ENCODE measurements at places on chromosomes 1 and 21.
A peak's percentile ranks its signal among the peaks of the same experiment; 100 is the strongest.

DNA sequence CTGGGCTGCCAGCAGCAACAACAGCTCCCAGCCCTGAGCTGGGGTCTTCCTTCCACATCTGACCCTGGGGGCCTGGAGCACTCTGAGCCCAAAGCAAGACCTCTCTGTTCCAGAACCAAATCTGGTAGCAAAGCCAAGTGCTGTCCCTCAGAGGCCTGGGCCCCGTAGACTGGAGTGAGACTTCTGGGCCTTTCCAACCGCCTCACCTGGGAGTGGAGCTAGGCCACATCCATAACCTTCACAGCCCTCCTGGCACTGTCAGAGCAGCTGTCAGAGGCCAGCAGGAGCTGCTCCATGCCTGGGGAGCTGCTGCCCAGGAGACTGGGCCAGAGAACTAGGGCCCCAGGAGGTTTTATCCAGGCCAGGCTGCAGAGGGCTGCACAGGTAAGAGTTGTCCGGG lies 15.4 kb upstream of the SLC5A9 start:
- no peak for DNase-seq

- no peak for DNase-seq
These were observed 346.8 kb upstream of the FMN2 start for GRCh38 chr1:239744851-239745250.

DNA sequence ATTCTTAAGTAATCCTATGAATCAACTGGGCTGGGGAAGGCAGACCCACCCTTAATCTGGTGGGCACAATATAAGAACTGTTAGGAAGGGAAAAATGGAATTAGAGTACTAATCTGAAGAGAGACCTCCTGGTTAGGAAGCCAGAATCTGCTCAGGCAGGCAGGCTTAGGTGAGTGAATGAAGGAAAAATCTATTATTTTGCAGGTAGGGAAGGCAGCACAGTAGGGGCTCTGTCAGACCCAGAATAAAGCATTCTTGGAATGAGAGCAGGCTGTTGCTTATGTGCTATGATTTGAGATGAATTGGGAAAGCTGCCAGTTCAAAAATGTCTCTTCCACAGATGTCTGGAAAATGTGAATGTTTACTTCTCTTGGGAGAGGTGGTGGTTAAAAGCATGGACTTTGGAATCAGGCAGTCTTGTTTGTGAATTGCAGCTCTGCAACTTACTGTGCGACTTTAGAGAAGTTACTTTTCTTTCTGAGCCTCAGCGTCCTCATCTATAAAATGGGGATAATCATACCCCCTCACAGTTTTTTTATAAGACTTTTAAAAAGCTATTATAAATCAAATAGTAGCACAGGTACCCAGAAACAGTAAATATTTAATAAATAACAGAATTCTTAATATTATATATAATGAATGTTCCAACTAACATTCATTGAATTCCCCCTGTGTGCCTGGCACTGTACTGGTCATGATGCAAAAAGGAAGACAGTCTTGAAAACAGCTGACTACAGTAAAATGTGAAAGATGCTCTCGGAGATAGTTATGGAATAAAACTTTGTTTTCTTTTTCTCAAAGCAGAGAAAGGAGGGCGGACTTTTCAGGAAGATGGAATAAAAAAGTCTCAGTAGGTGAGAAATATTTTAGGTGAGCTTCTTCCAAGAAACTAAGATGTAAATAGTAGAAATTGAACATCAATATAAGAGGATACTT lies 15.3 kb upstream of the ZNF644 start:
- no peak for DNase-seq

GRCh38 chr1:97864615-97865014 lies 56.2 kb downstream of the DPYD start:
- DNase-seq, result no peak

GRCh38 chr1:195754303-195754702 lies 853.9 kb downstream of the KCNT2 start:
- no peak for DNase-seq

DNA sequence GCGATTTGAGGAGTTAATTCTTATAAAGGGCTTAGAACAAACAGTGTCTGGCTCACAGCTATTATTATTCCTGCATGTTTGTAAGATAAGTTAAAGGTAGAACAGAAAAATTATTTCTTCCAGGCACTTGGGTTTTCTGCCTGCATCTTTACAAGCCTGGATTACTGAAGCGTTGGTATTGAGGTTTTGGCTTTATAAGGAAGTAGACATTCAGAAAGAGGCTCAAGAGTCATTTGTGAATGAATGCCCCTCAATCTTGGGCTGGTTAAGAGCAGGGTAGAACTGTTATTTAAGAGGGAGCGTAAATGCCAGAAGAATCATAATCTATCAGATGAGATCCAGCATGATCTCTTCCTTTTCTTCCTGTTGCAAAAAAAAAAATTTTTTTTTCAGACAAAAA lies 77.3 kb upstream of the ARID1A start:
- no peak for DNase-seq

GRCh38 chr1:51840743-51841461 lies 37.6 kb downstream of the NRDC start:
- DNase-seq, result no peak

- DNase-seq, result no peak
These were observed 59.7 kb downstream of the SLX9 start for GRCh38 chr21:44999428-44999971.

GRCh38 chr1:43339584-43340232 lies 2.1 kb downstream of the MPL start:
- DNase-seq, result no peak

DNA sequence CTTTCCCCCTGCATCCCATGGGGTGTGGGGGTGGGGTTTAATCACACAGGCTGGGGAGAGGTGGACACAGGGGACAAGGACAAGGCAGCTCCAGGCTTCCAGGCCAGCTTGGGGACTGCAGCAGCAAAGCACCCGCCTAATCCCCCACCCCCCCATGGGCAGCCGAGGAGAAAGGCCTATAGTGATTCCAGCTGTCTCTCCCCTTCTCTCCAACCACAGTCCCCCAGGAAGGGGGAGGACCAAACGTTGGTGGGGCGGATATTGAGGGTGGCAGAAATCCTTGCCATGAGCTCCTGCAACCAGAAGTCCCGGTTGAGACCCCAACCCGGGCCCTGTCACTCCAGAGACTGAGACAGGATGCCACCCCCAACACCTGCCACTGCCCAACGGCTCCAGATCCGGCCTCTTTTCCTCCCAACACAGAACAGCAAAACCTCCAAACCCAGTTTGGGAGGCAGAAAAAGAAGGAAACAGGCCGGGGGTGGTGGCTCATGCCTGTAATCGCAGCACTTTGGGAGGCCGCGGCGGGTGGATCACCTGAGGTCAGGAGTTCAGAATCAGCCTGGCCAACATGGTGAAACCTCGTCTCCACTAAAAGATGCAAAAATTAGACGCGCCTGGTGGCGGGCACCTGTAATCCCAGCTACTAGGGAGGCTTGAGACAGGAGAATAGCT lies 1.7 kb downstream of the EPHA2 start:
- DNase-seq, result no peak

DNA sequence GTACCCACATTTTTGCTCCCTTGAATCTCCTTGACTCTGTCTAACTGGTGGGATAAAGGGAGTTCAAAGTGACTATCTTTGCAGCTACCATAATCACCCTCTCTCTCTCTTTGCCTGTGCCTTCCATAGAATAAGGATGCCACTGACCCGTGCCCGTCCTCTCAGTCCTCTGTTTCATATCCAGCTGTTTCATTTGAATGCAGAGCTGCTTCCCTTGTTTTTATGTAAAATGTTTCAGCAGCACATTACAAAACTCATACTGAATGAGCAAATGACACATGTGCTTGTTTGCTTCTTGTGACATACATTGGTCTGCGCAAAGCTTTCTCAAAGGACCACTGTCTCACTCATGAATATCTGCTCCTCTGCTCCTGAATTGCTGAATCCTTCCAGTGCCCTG lies 38.4 kb downstream of the CDC42 start:
- no peak for DNase-seq

DNA sequence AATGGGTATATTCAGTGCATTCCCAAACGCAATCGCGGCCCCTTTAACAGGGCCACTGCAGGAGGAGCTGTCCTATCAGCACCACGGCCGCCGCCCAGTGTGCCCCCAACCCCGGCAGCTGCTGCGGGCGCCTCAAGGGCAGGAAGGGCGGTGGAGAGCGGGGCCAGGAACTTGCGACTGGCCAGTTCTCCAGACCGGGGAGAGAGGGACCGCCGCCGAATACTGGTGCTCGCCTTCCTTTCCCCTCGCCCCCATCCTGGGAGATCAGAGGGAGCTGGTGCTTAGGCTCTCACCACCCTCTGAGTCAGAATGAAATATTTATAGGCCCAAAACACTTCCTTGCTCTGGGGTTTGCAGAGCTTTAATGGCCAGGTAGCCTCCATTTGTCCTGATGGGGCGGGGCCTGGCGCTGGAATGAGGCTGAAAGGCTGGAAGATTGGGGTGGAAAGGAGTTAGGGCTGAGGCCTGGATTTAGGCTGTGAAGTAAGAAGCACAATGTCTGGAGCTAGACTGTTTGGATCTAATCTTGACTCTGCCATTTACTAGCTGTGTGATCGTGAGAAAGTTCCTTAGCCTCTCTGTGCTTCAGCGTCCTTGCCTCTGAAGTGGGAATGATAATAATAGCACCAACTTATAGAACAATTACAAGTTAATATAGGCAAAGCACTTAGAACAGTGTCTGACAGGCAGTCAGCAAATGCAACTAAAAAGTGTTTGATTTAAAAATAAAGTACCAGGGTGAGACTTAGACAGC lies 75.5 kb downstream of the NAV1 start:
- DNase-seq, result no peak

DNA sequence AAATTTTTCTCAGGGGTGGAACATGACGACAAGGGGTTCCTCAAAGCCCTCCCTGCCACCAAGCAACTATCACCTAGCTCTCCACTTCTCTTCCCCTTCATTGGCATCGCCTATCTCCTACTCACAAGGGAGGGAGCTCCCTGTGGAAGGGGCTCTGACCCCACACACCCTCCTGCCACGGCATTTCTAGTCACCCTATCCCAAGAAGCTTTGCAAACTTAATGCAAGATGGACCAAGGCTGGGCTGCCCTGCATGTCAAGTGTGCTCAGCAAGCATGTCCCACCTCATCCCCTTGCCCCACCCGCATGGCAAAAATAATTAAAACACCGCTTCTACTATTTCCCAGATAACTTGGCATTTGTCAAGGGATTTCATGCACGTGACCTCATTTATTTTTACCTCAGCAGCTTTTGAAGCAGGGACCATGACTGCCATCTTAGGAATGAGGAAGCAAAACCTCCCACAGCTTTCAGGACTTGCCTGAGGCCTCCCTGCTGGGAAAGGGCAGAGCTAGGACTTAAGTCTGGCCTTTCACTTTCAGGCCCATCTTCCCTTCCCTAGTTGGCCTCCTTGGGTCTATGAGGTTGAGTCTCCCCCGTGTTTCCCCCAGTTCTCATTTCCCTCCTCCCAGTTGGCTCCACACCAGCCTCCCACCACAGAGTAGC lies 161.3 kb downstream of the TSEN15 start:
- peak; percentile 54 for DNase-seq

GRCh38 chr1:21539933-21540332 lies 30.7 kb downstream of the ALPL start:
- no peak for DNase-seq

DNA sequence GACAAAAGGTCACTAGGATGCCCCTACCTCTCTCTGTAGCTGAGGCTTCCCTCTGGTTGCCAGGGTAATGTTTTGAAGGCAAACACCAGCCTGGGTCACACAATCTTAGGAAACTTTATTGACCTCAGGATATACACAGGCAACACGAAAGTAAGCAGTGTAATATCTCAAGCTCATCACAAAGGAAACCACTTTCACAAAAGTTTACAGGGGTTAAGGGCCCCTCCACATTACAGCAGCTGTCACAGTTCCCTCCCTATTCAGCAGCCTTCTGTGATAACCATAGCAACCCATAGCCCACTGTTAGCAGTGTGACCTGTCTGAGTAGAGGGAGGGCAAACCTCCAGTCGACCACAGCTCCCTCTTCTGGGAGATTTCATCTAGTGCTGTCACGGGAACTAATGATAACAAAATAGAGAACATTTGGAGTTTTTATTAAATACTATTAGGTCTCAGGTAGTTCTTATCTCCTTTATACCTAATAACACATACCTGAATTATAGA lies 149.8 kb downstream of the PTPRC start:
- DNase-seq, result no peak

- no peak for DNase-seq
These were observed 21.7 kb upstream of the CTSK start for GRCh38 chr1:150829751-150830150.

GRCh38 chr1:147273409-147274336 lies 31.2 kb downstream of the CHD1L start:
- no peak for DNase-seq

GRCh38 chr1:15799004-15799867 lies 8.2 kb downstream of the UQCRHL start:
- DNase-seq, result no peak

DNA sequence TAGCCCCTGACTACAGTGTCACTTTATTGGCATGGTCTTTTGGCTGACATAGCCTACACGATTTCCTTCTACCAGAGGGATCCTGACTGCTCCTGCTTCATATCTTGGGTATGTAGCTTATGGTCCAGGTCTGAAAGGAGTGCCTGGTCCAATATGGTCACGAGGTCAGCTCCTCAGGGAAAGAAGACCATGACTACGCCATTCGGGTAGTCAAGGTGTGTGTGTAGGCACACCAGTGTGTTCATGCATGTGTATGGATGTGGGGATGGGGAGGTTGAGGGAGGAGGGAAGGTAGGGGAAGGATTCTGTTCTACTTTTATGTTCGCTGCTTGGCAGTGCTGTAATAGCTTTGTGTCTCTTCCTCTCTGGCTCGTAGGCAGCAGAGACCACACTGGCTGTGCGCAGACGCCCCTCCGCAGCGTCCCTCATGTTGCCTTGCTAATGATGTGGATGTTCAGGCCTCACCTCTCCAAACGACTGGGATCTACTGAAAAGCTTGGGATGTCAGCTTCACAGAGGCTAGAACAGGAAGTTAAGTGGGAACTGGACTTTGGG lies 10.0 kb upstream of the C4BPB start:
- DNase-seq, result no peak

DNA sequence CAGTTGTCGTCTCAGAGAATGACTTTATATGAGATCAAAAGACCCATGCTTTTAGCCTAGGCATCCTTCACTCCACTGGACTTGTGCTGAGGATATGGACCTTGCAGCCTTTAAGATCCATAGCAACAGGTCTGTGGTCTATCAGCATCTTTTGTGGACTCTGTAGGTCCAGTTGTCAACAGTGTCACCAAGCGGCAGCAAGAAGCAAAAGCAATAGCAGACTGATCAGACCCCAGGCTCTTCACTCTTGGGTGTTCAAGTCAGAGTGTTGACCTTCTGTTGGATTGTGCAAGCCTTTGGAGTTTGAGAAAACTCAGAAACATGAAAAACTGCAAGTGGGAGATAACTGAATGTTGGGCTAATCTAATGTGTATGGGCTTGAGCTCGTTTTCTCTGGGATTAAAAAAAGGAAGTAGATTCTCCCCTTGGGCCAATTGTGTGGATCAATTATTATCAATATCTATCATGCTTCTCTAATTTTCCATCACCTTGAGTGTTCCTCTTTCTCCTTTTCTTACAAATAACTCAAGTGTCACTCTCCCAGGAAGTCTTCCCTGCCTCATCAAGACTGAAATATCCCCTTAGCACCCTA lies 144.2 kb downstream of the LYPLAL1 start:
- no peak for DNase-seq

DNA sequence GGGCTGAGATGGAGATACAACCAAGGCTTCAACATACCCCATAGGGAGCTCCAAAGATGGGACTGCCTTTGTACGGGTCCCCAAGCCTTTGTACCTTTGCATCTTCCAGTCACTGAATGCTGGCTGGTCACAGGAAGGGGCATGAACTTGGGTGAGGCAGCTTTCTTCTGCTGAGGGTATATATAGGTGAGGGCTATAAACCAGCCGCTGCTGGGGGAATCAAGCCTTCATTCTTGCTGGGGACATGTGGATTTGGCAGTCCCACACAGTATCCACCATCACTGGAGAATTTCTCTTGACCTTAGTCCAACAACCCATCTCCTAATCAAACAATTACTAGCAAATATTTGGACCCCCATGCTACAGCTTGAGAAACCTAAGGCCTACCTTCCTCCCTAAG lies 61.7 kb downstream of the CCDC185 start:
- DNase-seq, result no peak
